CD4-positive, alpha-beta T cell treated with Interleukin-15 for 1 hour (primary cell): ENCODE measurements at places on chromosomes 1 and 21.
A peak's percentile ranks its signal among the peaks of the same experiment; 100 is the strongest.

- no peak for DNase-seq
Measured at GRCh38 chr1:89104147-89104546, 21.8 kb downstream of the GBP2 start.

DNA sequence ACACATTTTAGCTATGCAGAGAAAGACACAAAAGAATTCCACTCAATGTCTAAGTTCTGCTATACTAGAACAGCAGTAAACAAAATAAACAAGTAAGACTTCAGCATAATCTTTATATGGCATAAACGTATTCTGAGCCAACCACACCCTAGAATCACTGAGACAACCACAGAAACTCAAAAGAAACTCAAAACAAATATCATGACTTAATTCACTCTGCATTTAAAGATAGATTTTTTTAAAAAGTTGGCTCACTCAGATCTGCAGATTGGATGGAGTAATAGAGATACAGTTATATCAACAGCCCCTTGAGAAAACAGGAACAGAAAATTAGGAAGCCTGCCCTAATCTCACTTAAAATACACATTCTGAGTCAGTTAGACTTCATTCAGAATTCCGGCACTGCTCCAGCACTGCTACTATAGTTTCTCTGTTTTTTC, 95.0 kb downstream of the COL24A1 start:
- DNase-seq = no peak

DNA sequence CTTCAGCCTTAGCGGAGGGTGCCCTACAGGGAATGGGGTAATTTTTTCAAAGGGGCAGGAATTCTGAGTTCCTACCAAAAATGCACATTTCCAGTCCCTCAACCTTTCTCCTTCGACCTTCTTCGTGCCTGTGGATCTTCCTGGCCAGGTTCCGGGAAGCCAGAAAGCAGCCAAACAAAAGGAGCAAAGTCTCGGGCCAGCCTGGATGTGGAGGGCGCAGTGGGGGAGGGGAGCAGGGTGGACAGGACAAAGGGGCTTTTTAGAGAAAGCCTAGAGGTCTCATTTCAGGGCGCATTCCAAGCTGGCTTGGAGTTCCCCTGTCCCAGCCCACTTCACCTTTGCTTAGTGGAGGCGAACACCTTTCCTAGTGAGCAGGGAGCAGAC, 2.9 kb upstream of the INAVA start:
- no peak for DNase-seq

DNA sequence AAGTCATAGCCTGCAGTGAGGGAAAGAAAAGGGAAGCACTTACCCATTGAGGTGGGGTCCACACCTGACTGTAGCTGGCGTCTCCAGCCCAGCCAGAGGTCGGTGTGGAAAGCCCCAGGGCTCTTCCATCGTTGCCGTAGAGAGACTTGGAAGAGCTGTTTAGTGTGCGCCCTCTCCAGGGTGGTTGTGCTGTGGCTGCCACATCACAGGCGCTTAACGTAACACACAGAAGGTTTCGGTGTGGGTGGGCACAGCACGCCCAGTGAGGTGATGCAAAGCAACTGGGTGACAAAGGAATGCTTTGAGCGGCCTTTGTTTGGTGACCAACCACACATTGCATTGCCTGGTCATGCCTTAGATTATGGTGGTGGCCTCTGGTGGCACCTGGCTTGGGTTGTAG, 36.8 kb upstream of the KIF1B start:
- no peak for DNase-seq

DNA sequence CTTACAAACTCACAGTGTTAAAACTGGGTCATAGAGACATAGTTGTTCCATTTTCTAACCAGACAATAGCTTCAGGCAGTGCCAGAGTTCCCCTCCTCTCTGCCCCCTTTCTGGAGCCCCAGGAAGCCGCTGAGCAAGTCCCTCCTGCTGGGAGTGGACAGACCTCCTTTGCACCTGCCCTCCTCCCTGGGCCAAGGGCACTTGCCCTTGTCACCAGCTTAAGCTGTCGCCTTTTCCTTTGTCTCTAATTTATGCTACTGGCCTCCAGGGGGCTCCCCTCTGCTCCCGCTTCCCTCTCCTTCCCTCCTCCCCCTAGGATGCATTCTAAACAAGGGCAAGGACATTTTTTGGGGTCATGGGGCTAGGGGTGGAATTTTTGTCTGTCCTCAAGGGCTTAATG, 182.4 kb downstream of the MIS18A start:
- no peak for DNase-seq

DNA sequence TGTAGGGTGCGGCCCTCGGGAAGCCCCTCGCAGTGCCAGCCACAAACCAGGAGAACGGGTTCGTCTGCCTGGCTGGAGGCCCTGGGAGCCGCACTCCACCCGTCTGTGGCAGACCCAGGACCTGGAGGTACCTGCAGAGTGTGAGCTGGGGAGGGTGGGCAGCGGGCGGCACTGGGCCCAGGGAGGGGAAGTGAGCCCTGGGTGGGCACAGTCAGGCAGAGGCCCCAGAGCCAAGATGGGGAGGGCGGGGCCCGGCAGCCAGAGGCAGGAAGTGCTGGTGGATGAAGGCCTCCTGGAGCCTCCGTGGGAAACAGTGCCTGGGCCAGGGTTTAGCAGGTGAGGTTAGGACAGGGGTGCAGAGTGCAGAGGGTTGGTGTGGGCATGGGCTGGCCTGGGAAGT, 4.0 kb upstream of the PEX10 start:
- no peak for DNase-seq

DNA sequence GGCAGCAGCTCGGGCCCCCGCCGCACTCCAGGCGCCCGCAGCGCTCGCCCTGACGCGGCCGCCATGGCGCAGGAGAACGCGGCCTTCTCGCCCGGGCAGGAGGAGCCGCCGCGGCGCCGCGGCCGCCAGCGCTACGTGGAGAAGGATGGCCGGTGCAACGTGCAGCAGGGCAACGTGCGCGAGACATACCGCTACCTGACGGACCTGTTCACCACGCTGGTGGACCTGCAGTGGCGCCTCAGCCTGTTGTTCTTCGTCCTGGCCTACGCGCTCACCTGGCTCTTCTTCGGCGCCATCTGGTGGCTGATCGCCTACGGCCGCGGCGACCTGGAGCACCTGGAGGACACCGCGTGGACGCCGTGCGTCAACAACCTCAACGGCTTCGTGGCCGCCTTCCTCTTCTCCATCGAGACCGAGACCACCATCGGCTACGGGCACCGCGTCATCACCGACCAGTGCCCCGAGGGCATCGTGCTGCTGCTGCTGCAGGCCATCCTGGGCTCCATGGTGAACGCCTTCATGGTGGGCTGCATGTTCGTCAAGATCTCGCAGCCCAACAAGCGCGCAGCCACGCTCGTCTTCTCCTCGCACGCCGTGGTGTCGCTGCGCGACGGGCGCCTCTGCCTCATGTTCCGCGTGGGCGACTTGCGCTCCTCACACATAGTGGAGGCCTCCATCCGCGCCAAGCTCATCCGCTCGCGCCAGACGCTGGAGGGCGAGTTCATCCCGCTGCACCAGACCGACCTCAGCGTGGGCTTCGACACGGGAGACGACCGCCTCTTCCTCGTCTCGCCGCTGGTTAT, 2.8 kb downstream of the KCNJ9 start:
- peak; percentile 70 for DNase-seq

GRCh38 chr1:89604414-89604735, 28.5 kb upstream of the LRRC8C start:
- DNase-seq = no peak

- DNase-seq = peak; percentile 38
Measured at GRCh38 chr21:41927727-41928409, 25.9 kb downstream of the C2CD2 start.

DNA sequence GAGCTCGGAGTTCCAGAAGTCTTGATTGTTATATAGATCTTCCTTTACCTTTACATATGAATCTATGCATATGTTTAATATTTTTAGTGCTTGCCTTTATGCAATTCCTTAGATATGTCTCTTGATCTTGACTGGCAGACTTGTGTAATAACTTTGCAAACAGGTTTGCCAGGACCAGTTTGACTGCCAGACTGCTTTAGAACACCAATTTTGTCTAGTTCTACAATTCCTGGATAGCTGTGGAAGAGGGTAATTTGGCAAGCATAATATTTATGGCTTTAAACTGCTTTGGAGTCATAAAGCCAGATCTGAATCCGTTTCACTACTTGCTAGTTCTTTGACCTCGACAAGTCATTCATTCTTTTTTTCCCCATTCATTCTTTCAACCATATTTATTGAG, 250.0 kb downstream of the FAF1 start:
- no peak for DNase-seq

DNA sequence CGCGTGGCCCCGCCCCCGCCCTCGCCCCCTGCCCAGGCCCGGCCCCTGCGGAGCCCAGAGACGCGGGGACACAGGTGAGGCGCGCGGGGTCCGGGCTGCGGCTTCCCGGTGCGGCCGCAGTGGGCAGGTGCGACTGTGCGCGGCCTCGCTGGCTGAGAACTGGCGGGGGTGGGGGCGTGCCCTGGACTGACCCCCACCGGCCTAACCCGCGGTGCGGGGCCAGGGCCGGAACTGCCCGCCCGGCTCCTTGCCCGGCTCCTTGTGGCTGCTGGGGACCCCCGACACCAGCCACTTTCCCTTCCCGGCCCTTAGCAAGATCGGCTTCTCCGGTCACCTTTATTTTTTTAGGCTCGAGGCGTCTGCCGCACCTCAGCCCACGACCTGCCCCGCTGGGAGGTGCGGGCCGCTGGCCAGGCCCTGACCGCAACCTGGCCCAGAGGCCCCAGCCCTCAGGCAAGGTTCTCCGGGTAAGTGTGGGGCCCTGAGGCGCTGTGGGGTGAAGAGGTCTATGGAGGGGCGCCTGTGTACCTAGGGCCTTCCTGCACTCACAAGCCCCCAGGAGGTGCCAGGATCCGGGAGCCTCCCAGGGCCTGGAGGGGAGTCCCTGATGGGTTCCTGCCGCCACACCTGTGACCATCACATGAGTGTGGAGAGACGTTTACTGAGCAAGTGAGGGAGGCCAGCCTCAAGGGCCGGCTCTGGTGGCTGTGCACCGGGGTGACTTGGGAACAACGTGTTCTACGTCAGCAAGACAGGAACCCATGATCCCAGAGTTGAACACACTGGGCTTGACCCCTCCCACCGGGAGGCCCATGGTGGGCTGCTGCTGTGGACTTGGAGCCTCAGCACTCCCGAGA, at the start of gene SMIM1:
SMIM1 (plus strand) TSS at position 35 of the 857 bp plus-strand sequence. CDS start 2,625 bp downstream, outside the sequence.
- no peak for DNase-seq
